ENCODE measurements at places on chromosomes 5 and 9.

DNA sequence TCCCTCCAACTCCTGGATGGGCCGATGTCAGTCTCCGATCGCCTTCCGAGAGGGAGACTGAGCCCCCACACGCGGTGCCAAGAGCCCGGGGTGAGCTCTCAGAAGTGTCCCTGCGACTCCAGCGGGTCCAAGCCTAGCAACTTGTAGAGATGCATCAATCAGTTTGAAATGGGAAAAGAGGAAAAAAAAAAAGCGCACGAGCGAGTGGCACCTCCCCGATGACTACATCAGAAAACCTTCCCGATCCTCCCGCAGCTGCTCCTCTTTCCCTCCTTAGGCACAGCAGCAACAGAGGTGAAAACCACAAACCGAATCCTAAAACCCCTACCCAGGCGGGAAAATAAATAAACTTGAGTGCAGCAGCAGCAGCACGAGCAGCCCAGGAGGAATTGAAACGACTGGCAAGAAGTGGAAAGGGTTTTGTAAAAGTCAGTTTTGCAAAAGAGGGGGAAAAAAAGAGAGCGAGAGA lies 1.0 kb upstream of the EFNA5 start:
- DNase-seq, result no peak

DNA sequence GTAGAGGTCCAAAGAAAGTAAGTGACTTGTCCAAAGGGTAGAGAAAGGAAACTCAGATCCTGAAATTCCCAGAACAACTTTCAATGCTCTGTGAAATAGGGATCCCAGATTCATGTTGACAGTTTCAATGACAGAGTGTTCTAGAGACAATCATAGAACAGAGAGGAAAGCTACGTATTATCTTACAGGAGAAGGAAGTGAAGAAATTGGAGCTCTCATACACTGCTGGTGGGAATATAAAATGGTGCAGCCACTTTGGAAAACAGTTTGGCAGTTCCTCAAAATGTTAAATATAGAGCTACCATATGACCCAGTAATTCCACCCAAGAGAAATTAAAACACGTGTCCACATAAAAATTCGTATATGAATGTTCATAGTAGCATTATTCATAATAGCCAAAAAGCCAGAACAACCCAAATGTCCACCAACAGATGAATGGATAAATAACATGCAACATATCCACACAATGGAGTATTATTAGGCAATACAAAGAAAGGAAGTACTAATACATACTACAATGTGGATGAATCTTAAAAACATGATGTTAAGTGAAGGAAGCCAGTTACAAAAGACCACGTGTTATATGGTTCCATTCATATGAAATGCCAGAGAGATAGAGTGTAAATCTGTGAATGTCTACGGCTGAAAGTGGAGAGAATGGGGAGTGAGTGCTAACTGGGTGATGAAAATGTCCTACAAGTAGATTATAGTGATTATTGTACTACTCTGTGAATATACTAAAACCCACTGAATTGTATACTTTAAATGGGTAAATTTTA lies 197.1 kb downstream of the NTRK2 start:
- DNase-seq, result no peak

DNA sequence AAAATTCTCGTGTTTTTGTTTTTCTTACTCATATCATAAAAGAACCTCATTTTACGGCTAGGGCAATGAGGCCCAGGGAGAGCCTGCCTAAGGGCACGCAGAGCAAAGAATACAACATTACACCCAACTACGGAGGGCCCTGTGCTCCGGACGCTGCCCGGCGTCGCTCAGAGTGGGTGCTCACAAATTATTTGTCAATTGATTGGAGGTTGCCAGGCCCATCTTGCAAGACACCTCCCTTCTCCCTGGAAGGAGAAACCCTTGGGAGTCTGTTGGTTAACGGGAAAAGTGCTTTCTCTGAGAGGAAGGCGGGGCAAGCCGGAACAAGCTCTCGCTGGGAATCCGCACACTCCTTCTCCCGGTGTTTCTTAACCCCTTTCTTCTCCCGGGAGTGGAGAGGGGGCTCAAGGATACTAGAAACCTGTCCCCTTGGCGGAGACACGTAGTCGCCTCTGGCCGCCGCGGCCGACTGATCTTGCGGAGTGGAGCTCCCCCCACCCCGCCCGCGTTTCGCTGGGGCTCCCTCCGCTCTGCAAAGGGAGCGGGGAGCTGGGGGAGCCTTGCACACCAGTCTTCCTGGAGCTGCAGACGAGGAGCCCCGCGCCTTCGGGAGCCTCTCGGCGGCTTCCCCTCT lies 599.3 kb upstream of the SGCD start:
- DNase-seq, result peak; percentile 49

GRCh38 chr5:129399069-129399468 lies 61.0 kb upstream of the ADAMTS19 start:
- DNase-seq, result no peak

DNA sequence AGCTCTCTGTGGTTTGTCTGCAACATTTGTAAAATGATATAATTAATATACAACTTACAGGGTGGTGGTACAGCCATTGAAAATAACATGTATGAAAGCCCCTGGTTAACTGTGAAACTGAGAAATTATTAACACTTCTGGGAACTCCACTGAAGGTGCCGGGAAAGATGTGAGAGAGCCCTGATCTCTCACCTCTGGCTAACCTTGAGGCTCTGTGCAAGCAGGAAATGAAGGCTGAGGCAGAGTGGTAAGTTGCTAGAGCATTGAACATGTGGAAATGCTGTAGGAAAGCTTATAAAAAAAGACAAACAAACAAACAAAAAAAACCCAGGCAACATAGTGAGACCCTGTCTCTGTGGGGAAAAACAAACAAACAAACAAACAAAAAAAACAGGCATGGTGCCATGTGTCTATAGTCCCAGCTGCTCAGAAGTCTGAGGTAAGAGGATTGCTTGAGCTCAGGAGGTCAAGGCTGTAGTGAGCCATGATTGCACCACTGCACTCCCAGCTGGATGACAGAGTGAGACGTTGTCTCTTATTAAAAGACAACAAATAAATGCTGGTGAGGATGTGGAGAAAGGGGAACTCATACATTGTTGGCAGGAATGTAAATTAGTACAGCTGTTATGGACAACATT lies 7.5 kb downstream of the CATSPER3 start:
- no peak for DNase-seq

DNA sequence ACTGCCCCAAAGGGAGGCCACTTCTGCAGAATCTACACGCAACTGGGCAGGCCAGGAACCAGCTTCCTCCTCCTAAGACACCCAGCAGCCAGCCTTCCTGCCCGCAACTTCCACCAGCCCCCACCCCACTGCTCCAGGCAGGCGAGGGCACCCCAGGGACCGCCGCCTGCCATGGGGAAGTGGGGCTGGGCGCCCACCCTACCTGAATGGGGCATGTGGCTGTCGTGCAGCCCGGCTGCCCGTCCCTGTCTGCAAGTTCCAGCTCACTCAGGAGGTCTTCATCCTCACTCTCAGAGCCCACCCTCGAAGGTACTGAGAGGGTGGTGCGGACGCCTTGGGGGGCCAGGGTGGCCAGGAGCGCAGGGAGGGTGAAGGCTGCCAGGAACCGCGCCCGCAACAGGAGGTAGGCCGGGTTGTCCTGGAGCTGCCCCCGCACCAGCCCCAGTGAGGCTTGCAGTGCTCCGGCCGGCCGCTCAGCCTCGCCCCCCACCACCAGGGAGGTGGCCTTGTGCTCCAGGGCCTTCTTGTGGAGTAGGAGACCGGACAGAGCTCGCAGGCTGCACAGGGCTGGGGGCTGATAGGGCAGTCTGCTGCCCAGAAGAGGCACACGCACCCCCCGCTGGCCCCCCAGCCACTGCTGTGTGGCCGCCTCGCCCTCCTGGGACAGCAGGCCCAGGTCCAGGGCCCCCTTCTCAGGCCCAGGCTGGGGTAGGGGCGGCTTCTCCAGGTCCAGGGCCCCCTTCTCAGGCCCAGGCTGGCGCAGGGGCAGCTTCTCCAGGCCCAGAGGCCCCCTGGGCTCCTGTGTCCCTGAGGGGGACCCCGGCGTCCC lies 4.1 kb upstream of the CARD9 start:
- DNase-seq, result no peak

DNA sequence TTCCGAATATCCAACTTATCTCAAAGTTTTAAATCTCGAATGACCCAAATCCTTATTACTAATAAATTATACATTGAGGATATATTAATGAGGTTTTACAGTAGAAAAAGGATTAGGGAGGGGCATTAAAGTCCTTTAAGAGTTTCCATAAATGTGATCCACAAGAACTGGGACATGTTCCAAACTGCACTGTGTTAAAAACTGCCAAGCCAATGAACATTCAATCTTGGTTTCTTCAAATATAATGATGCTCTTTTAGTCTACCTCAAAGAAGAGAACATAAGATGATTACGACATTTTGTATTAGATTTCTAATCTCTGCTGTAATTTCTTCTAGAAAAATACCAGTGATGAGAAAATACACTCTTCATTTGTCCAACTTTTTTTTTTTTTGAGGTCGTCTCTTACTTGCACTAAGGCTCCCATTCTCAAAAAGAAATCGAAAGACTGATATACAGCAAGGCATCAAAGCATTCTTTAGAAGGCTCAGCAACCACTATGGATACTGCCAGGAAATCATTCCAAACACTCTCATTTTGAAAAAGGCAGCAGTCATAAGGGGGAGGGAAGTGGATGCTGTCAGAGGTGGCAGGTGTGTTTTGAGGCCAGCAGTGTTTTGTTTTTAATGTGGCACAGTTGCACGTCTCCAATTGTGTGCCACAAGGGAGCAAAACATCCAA lies 1.7 kb downstream of the PTAR1 start:
- DNase-seq, result no peak

DNA sequence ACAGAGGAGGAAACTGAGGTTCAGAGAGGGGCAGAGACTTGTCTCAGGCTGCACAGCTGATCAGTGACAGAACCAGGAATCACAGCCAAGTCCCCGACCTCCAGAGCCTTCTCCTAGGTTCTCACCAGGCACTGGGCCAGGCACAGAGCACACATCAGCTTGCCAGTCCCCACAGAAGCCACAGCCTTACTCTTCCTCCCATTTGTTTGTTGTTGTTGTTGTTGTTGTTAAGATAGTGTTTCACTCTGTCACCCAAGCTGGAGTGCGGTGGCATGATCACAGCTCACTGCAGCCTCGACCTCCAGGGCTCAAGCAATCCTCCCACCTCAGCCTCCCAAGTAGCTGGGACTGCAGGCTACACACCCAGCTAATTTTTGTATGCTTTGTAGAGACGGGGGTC lies 41.4 kb downstream of the NAIF1 start:
- no peak for DNase-seq

GRCh38 chr5:150706776-150707390 lies 6.0 kb upstream of the RBM22 start:
- no peak for DNase-seq

DNA sequence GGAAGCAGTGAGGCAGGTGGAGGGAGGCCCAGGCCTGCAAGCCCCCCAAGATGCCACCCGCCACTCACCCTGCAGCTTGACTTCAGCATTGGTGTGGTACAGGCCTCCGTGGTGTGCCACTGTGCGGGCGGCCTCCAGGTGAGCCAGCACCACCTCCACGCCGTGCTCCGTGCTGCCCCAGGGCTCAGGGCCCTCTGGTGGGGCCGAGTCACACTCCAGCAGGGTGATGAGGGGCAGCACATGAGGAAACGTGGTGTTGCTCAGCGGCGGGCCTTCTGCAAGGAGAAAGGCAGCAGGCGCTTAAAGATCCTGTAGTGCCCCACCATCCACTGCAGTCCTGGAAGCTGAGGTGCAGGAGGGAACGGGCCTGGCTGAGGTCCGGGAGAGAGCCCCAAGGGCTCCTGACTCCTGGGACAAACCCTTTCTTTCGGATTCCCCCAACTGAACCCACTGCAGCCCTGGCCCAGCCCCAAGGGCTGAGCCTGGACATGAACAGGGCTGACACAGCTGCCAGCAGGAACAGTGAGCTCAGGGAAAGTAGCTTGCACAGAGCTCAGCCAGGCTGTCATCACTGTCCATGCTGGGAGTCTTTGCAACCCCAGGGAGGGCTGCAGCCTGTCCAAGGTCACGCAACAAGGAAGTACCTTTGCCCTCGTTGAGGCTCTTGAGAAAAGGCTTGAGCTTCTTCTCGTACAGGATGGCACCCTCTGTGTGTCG lies 4.7 kb upstream of the TOR2A start:
- no peak for DNase-seq

DNA sequence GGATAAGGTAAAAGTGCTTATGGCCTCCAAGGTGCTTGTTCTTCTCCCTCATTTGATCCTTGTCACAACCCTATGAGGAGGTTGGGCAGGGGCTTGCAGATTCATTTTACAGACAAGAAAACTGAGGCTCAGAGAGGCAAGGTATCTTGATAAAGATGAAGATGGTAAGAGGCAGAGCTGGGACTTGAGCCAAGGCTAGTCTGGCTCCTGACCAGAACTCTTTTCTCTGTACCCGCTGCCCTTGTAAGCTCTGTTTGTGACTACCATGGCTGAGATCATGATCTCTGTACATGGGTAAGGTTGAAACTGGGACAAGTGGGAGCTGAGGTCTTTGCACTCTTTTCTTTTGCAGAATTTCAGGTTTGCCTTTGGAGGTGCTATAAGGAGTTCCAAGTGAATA lies 33.6 kb downstream of the SEC61B start:
- no peak for DNase-seq

DNA sequence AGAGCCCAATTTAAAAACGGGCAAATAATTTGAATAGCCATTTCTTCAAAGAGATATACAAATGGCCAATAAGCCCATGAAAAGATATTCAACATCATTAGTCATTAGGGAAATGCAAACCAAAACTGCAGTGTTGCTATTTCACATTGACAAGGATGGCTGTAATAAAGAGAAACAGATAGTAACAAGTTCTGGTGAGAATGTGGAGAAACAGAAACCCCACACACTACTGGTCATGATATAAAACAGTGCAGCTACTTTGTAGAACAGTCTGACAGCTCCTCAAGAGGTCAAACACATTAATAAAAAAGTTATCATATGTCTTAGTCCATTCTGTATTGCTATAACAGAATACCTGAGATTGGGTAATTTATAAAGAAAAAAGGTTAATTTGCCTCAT lies 237.0 kb upstream of the GRAMD2B start:
- DNase-seq, result no peak

DNA sequence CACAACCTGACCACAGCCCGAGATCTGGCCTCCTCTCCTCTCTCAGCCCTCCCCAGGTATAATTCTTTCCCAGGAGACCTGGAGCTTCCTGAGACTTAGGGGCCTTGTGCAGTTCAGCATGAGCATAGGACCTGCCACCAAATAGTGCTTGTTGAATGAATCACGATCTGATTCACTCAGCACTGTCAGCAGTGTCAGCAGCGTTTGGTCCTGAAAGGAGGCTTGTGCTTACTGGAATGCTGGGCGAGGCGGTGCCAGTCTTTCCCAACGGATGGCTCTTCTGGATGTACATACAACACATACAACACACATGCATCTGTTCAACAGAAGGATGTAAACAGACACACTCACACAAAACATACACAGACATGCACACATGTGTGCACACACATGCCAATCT lies 173.3 kb downstream of the COL23A1 start:
- no peak for DNase-seq
